HuH-7.5 (cell line): ENCODE measurements at places on chromosomes 7 and 10.
A peak's percentile ranks its signal among the peaks of the same experiment; 100 is the strongest.

GRCh38 chr7:156606691-156607331, 33.8 kb upstream of the RNF32 start:
- no peak for DNase-seq

DNA sequence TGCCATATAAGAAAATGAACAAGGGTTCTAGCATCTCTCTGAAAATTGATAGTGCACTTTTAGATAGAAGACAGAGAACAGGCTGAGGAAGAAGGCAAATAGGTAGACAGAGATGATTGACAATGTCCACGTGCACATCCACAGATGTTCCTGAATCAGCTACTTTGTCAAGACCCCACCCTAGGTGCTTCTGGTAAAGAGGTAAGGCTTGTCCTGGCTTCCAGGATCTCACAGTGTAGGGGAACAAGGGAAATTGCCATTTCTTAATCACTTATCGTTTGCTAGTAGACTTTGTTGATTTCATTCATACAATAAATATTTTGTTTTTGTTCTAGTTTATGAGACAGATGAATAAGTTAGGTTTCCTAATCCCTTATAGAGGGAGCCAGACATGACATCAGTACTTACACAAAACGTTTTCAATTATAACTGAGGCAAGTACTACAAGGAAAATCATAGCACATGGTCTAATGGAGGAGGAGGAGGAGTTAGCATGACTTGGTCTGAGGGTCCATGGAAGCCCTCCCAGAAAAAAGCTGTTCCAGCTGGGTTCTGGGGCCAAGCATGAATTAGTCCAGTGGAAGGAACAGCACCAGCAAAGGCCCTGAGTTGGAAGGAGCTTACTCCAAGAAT, 115.9 kb upstream of the ARID5B start:
- DNase-seq = no peak

DNA sequence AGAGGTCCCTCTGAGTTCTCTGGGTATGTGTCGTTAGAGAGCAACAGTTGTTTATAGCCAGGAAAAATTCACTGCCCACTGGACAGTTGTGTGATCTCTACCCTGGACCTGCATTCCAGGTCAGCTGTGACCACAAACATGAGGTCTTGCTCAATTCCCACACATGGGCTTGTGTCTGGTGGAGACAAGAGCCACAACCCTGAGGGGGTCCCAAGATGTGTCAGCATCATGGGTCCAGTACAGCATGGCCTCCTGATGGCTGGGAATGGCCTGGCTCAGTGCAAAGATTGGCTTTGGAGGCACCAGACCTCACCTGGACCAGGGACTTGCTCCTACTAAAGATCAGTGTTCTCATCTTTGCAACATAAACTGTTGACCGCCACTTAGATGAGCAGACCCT, 751.6 kb downstream of the GRID1 start:
- DNase-seq = no peak

DNA sequence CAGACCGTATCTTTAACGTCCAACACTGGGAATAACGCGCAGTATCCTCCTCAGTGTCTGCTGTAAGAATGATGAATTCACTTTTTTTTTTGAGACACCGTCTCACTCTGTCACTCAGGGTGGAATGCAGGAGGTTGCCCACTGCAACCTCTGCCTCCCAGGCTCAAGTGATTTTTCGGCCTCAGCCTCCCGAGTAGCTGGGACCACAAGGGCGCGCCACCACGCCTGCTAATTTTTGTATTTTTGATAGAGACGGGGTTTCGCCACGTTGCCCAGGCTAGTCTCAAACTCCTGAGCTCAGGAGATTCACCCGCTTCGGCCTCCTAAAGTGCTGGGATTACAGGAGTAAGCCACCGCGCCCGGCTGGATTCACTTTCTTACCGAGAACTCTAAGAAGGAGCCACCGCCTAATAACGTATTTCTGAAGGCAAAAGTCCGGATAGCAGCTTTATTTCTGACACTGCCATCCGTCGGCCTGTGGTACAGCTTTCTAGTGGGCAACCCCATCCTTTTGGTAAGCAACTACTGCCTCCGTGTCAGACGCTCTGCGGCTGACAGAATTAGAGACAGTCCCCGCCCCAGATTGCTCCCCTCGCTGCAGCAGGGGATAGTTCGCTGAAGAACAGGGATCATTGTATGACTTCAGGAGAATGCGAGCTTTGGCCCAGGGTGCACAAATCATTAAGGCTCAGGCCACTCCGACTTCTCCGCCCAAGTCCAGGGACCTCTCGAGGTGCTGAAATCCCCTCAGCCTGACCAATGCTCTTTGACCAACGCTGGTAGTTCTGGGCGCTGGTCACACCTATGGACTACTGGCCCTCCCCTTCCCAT, 662 bp downstream of the POLR3A start:
- no peak for DNase-seq

GRCh38 chr7:47497367-47498096, 84.4 kb downstream of the TNS3 start:
- no peak for DNase-seq

DNA sequence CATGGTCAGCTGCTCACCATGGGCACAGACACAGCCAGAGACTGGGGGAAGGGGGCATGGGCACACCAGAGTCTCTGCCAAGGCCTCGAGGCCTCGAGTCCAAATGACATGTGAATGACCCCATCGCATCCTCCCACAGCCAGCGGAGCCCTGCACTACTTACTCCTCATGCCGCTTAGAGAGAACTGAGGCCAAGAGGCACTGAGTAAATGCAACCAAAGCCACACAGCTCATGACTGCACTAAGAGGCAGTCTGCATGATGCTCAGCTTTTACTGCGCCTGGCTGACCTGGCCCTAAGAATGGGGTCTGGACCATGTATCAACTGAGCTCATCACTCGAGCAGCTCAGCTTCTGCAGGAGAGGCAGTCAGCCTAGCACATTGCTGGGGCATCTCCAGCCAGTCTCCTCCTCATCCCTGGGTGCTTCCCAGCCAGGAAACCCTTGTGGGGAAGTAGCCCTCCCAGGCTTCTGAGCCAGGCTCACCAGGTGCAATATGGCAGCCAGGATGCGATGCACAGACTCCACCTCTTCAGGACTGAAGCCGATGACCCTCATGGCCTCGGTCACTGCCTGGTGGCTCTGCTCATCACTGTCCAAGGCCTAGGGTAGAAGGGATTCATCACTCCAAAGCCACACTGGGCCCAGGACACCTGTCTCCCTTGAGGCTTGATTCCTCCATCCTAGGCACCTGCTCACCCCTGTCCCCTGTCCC, 7.5 kb downstream of the MYO1G start:
- DNase-seq = no peak

DNA sequence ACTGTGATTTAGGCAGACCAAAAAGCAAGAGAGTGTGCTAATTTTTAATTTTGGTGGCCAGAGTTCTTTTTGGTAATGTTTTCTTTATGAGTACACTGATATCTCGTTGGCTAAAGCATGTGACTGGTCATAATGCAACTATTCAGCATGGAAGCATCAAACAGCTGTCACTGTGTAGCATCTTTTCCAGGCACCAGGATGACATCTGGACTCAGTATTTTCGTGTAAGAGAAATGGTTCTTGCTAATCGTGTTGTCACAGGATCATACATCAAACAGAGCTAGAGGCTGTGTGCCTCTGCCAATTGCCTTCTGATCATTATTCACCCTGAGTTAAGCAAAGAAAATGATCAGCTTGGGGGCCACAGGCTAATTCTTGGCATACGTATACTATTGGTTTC, 118.9 kb downstream of the SND1 start:
- no peak for DNase-seq

DNA sequence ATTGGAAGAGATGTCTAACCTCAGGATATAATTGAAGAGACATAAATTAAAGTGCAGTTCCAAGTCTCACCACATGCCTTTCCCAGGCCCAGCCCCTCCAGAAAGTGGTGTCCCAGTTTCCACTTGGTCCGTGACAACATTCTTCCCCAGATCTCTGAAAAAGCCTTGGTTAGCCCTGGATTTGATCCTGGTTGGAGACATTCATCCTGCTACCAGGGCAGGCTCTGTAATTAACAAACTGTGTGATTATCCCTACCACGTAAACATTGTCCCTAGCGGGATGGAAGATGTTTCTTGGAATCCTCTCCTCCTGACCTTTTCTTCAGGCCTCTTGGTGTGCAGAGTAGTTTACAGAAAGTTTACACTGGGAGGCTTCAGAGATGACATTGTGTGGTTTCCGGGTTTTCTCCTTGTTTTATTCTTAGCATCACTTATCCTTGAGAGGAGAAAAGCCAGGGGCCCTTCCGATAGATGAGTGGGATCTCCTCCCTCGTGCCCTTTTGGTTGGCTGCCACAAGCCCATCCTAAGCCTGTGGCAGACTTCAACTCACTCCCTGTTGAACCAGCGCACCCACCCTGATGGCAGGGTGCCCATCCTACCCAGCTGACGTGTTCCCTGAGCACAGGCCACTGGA, 83.8 kb downstream of the COL13A1 start:
- DNase-seq = peak; percentile 22
